ENCODE measurements at places on chromosomes 12 and 14. TPM values are rescaled to one million over a fixed set of nuclear protein-coding genes. Genes with fewer than 3 reads are reported as not detected.

Gene CCDC175
- not detected for total RNA-seq

- DNase-seq, result no peak
- no peak overlapping the region for H3K27ac ChIP-seq
- H3K4me3 ChIP-seq, result no peak overlapping the region
Measured at GRCh38 chr14:26775765-26776563, 178.1 kb upstream of the NOVA1 start.

- no peaks in the 10 kb centered on the region for H3K36me3 ChIP-seq
- H3K4me1 ChIP-seq, result peaks cover 16% of the 10 kb centered on the region
- peak overlapping the region; percentile 85 for H3K4me3 ChIP-seq
- H3K27ac ChIP-seq, result no peak overlapping the region
Measured at GRCh38 chr14:88322504-88323085, 474 bp downstream of the KCNK10 start.

DNA sequence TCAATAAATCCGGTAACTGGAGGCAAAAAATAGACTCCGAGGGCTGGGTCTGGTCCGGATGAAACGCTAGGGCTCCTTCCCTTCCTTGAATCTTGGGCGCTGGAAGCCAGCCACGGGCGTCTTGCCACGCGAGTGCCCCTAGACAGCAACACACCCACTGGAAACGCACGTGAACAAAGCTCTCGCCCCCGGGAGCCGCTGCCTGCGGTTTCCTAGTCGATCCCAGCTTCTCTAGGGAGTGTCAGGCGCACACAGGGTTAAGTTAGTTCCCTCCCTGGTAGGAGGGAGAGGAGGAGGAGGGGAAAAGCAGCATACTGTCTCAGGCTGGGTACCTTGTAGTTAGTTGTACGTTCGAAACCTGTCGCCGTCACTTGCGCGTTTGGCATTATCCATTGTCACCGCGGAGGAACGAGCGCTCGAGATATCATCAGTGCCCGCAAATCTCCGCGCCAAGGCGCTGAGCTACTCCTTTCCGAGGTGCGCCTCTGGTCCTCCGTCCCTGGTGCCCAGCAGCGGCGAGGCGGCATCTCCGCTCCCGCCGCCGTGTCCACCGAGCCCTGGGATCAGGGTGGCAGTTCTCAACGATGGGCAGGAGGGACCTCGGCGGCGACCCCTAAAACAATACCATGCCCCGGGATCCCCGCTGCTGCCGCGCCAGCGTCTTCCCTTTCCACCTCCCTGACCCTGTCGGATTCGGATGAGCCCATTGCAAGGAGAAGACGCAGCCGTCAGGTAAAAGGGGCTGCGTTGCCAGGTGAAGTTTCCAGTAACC, at the start of gene FLRT2:
FLRT2 (plus strand) TSS at position 342 of the 772 bp plus-strand sequence. CDS start 91,371 bp downstream, outside the sequence.
- peaks cover 68% of the 10 kb centered on the region for H3K27me3 ChIP-seq
- no peaks in the 10 kb centered on the region for H3K36me3 ChIP-seq
- peak within 1 kb of the TSS; percentile 83 for H3K4me3 ChIP-seq
- DNase-seq, result peak; percentile 72

- DNase-seq, result no peak
- no peak overlapping the region for H3K27ac ChIP-seq
- H3K4me1 ChIP-seq, result no peaks in the 10 kb centered on the region
- no peaks in the 10 kb centered on the region for H3K27me3 ChIP-seq
- no peaks in the 10 kb centered on the region for H3K36me3 ChIP-seq
Measured at GRCh38 chr14:69928111-69928523, 48.9 kb downstream of the SMOC1 start.

DNA sequence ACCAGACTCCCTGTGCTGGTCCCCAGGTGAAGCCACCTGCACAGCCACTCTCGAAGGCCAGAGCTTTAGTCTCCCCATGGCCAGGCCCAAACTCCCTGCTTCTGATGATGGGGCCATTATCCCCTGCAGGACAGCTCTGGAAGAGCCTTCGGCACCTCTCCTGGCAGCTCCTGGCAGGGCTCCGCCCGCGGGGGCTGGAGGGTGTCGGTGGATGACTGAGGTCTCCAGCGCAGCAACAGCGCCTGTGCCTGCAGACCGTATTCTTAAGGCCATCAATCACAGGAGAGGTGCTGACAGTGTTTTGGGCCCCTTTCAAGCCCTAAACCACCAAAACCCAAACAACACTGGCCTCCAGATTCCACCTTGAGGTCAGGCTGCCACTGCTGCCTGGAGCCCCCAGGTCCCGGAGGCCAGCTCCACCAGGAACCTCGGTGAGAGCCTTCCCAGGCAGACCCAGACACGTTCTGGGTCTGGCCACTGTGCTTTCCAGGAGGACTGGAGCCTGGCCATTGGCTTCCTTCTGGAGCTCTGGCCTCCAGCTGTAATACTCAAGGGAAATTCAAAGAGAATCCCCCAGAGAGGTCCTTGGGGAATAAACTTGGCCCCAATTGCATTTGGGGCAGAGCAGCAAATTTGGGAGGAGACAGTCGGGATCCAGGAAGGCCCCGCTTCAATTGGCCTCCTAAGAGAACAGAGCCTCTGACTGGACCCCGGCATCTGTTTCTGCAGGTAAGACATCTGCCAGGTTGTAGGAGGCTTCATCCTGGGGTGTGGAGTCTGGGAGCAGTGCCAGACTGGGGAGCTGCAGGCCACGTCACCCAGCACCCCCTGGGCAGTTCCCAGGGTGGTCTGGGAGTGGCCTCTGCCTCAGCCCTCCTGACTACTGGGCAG, 210.6 kb upstream of the RTL1 start:
- no peaks in the 10 kb centered on the region for H3K36me3 ChIP-seq
- no peaks in the 10 kb centered on the region for H3K4me1 ChIP-seq
- H3K4me3 ChIP-seq, result no peak overlapping the region
- no peak for DNase-seq
- no peak overlapping the region for H3K27ac ChIP-seq
- no peaks in the 10 kb centered on the region for H3K27me3 ChIP-seq

GRCh38 chr12:92297405-92297804, 151.8 kb upstream of the BTG1 start:
- H3K4me3 ChIP-seq, result no peak overlapping the region
- no peaks in the 10 kb centered on the region for H3K36me3 ChIP-seq
- no peaks in the 10 kb centered on the region for H3K27me3 ChIP-seq
- no peak overlapping the region for H3K27ac ChIP-seq

DNA sequence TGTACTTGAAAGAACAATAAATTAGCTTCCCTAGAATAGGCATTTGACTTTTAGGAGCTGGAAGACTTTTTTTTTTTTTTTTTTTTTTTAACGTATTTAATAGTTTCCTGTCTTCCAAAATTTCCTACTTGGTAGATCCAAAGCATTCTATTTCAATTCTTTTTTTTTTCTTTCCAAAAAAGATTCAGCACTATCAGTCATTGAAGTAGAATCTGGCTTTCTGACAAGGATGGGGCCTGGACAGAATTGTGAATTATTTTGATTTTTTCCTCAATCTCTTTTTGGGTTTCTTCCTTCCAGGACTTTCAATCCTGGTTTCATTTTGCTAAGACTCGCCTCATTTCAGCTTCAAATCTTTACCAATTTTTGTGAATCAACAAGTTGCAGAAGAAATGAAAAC, 21.2 kb downstream of the GNG2 start:
- DNase-seq, result no peak
- no peaks in the 10 kb centered on the region for H3K27me3 ChIP-seq
- H3K36me3 ChIP-seq, result no peaks in the 10 kb centered on the region
- H3K27ac ChIP-seq, result no peak overlapping the region
- no peaks in the 10 kb centered on the region for H3K4me1 ChIP-seq
- H3K4me3 ChIP-seq, result no peak overlapping the region

DNA sequence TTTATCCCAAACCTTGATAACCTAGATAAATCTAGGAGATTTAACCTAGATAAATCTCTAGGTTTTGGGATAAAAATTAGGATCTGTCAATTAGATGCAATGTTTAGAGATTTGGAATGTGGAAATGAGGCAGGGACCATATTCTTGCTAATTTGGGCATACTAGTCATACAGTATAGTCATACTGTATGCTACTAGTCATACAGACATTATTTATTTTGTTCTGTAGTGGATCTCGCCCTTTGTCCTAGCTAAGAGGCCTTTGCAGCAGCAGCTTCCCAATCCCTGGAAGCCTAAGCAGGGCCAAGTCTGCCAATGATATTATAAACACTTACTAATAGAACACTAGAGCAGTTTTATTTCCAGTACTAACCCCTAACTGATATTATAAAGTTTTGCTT, 136.4 kb downstream of the CEP128 start:
- no peaks in the 10 kb centered on the region for H3K27me3 ChIP-seq
- H3K4me1 ChIP-seq, result no peaks in the 10 kb centered on the region
- no peaks in the 10 kb centered on the region for H3K36me3 ChIP-seq
- no peak overlapping the region for H3K27ac ChIP-seq
- DNase-seq, result no peak
- no peak overlapping the region for H3K4me3 ChIP-seq
